ENCODE measurements at places on chromosomes 12 and 14.

GRCh38 chr14:24241829-24242443, 487 bp downstream of the TINF2 start:
- peak; percentile 90 for DNase-seq

- DNase-seq = peak; percentile 84
These were observed at the start of gene CCDC77 for GRCh38 chr12:401235-402028. CCDC77 (plus strand) TSS chr12:401644; CDS start chr12:409384, 7,740 bp downstream.

DNA sequence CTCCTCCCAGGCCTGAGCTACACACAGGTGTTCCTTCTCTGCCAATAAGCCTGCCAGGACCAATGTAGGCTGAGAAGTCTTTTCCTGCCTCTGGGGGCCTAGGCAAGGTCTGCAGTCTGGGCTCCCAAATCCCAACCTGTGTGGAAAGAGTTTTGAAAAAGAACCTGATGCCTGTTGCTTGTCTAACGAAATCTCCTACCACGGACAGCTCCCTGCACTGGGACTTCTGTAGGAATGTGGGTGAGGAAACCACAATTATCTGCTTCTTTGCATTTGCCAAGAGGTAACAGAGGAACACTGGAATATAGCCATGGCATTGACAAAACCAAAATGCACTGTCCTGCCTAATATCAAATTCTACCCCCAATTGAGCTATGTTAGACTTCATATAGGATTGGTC, 877.0 kb upstream of the TMEM132C start:
- no peak for DNase-seq

DNA sequence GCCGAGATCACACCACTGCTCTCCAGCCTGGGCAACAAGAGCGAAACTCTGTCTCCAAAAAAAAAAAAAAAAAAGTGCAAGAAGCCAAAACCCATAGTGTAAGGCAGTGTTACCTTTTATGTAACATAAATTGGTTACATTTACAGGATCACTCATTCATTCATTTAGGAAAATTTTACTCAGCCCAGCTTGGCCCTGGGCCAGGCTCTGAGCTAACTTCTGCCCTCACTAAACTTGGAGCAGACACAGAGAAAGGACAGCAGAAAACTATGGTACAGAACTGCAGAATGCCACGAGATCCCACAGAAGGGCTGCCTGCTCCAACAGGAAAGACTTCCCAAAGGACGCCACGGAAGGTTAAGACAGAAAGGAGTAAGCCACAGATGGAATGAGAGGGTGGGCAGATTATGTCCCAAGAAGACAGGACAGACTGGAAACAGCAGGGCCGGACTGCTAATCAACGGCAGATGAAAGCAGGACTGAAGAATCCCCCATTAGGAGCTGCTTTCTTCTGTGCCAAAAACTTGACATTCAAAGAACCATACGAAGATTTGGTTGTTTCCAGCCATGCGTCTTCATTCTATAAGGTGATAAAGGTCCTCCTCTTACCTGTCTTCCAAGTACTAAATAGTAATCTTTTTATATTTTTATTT, 18.9 kb downstream of the PPP1R13B start:
- no peak for DNase-seq

- DNase-seq = no peak
These were observed 61.8 kb upstream of the ATF7IP start for GRCh38 chr12:14303661-14304155.

GRCh38 chr14:23729720-23730387, 93.7 kb downstream of the DHRS2 start:
- no peak for DNase-seq

DNA sequence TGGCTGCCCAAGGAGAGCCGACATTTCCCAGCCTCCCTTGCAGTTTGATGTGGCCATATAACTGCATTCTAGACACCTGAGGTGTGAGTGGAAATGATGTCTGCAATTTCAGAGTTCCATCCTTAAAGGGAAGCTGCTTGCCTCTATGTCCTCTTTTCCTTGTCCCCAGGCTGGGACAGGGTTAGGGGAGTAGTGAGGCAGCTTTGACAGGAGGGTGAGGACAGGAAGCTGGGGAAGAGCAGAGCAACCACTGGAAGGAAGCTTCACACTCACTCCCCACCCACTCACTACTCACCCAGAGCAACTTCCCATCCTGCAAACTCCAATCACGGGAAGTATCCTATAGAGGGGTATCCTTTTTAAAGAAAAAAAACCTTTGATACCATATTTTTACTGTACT, 28.9 kb upstream of the LTA4H start:
- no peak for DNase-seq

DNA sequence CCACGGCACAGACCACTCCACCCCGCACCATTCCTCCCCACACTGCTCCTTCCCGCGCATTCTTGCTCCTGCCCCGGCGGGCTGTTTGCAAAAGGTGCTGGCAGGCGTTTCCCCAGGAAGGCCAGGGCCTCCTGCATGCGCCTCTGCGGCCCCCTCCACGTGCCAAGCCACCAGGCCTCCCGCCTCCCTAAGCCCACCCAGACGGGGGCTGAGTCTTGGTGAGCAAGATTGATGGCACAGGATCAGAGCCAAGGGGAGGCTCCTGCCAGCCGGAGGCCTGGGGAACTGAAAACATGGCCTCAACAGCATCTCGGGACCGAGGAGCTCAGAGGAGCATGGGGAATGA, 328.3 kb upstream of the DIO3 start:
- DNase-seq = no peak

GRCh38 chr12:120939523-120939922, 35.4 kb upstream of the SPPL3 start:
- DNase-seq = no peak

DNA sequence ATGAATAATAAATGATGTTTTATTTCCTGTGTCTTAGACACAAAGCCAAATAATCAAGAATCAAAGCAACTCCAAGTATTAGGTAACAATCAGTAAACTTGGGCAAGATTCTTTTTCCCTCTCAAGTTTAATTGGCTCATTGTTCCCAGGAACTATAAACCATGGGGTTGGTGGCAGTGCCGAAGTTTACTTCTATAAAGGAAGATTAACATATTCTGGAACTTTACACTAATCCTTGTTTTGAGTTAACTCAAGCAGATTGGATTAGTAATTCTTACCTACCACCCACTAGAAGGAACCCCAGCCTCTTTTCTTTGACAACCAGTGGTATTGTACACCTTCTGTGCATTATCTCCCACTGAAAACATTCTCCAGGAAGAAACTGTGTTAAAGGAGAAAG, 197.1 kb downstream of the EXOC5 start:
- DNase-seq = no peak

- DNase-seq = no peak
These were observed 115.1 kb downstream of the TTC7B start for GRCh38 chr14:90700933-90701776.

DNA sequence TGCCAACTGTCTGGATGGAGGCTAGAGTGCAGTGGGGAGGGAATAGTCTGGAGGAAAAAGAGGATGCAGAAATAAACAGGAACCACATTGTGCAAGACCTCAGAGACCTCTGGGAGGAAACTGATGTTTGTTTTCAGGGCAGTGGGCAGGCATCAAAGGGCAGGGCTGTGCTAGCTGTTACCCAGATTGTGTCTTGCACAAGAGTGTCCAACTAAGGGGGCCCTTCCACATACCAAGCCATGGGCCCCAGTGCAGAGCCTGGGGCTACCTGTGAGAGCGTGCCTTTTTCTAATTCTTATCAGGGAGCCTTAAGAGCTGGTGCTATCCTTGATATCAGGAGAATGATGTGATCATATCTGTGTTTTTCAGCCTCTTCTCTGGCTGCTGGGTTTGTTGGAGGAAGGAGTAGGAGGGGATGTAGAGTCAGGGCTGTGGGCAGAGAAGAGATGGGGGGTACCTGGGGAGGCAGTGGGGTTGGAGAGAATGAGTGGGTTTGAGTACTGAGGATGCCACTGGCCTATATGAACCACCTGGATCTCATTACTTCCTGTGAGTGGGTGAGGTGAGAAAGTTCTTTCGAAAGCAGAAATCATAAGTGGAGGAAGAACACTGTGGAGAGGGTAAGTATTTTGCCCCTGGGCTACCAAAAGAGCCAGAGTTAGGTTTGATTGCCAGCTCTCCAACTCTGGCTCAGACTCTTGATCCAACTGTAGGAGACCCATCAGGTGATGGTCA, 259.2 kb upstream of the CRY1 start:
- peak; percentile 23 for DNase-seq

DNA sequence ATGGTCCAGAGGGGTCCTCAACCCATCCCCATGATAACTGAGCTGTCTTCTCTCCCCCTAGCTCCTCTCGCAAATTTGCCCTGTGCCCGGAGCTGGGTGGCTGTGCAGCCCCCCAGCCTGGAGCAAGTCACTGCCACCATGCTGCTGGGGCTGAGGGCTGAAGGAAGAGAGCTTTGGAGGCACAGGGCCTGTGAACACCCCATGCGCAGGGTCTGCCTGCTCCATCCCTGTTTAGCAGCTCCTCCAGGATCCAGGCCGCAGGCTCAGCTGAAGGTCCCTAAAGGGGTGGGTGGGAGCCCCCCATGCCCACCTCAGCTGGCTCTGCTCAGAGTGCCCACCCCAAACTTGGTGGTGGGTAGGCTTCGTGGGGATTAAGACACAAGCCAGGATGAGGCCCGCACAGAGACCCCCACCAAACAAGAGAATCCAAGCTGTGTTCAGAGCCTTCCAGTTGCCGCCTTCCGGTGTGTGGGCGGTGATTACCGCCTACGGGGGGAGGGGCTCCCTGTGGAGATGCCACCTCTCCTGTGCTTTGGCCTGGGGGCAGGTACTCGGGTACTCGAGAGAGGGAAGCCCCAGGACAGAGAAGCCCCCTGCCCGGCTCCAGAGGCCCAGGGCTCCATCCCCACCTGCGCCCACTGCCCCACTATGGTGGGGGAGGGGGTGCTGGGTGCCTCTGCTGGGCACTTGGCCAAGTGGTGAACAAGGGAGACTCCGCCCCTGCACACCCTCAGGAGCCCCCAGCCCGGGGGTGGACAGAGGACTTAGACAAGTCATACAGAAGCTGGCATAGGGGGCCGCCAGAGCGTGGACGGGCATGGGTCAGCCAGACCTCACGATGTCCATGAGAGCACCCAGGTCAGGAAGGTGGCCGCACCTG, 1.4 kb upstream of the JAG2 start:
- peak; percentile 19 for DNase-seq

- no peak for DNase-seq
These were observed 190.4 kb upstream of the DIO3 start for GRCh38 chr14:101370593-101371569.

GRCh38 chr12:46218322-46219095, 50.3 kb downstream of the SLC38A1 start:
- DNase-seq = no peak

DNA sequence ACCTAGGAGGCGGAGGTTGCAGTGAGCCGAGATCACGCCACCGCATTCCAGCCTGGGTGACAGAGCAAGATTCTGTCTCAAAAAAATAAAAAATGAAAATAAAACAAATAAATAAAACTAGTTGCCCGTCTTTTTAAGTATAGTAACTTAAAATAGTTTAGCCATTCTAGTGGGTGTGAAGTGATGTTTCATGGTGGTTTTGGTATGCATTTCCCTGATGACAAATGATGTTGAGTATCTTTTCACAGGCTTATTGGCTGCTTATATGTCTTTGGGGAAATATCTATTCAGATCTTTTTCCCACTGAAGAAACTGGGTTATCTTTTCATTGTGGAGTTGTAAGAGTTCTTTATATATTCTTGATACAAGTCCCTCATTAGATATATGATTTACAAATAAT, 102.4 kb upstream of the METAP2 start:
- DNase-seq = no peak

- no peak for DNase-seq
These were observed 9.1 kb downstream of the KRT74 start for GRCh38 chr12:52564582-52564981.

DNA sequence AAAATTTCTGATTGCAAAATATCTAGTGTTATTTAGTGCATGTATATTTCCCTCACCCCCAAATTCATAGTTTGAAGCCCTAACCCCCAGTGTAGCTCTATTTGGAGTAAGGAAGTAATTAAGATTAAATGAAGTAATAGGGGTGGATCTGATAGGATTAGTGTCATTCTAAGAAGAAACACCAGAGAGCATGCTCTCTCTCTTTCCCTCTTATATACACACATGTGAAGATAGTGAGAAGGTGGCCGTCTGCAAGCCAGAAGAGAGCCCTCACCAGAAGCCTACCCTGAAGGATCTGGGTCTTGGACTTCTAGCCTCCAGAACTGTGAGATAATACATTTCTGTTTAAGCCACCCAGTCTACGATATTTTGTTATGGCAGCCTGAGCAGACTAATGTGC, 120.3 kb downstream of the TMEM30B start:
- no peak for DNase-seq

- DNase-seq = no peak
These were observed 94.6 kb downstream of the PAX9 start for GRCh38 chr14:36756226-36756625.

- DNase-seq = no peak
These were observed 3.0 kb downstream of the KLRK1 start for GRCh38 chr12:10386857-10387256.

DNA sequence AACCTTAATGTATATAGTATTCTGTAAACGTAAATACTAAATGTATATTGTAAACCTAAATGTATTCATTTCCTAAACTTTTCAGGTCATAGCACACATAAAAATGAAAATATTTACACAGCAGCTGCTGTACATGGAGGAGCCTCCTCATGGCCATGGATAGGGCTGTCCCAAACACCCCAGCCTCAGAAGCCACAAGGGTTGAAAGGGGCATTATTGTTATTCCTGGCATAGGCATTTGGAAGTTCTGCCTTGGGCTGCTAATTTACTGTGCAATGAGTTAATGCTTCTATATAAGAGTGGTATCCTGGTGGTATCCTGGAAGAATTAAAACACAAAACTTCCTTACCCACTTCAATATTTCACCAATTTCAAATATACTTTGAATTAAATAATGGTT, 159.4 kb downstream of the SLC5A8 start:
- DNase-seq = no peak

- no peak for DNase-seq
These were observed 10.8 kb upstream of the OR11G2 start for GRCh38 chr14:20179880-20180279.

- DNase-seq = no peak
These were observed 293.5 kb upstream of the RTL1 start for GRCh38 chr14:101196795-101197590.

GRCh38 chr14:61562321-61563161, 132.8 kb upstream of the HIF1A start:
- DNase-seq = no peak

GRCh38 chr12:50232771-50233209, 50.5 kb downstream of the LIMA1 start:
- DNase-seq = no peak

DNA sequence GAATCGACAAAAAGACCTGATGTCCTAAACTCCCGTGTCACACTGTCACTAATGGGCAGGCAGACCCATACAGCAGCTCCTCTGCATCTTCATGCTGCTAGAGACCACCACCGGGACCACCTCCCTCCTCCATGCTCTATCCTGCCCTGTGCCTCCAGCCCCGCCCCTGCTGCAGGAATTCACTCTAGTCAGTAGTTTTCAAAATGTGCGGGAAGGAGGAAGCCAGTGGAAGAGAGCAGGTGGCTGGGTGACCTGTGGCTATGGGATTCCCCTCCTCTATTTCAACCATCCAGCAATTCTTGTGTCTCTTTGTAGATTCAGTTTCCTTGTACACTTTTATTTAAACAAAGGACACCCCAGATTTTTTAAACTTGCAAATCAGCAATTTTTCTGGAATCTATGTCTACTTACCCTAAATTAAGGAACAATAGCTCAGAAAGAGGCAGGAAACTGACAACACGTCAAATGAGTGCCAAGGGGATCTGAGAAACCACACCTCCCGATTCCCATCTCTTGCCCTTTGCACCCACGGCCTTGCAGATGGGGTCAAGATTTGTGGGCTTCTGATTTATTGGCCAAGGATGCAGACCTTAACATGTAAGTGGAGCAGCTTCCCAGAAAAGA, 20.4 kb upstream of the MAP1LC3B2 start:
- DNase-seq = no peak
